Myocyte (in vitro differentiated cells): ENCODE measurements at places on chromosomes 7 and 10.

- no peak for DNase-seq
Measured at GRCh38 chr7:31490796-31491314, 23.0 kb upstream of the ITPRID1 start.

DNA sequence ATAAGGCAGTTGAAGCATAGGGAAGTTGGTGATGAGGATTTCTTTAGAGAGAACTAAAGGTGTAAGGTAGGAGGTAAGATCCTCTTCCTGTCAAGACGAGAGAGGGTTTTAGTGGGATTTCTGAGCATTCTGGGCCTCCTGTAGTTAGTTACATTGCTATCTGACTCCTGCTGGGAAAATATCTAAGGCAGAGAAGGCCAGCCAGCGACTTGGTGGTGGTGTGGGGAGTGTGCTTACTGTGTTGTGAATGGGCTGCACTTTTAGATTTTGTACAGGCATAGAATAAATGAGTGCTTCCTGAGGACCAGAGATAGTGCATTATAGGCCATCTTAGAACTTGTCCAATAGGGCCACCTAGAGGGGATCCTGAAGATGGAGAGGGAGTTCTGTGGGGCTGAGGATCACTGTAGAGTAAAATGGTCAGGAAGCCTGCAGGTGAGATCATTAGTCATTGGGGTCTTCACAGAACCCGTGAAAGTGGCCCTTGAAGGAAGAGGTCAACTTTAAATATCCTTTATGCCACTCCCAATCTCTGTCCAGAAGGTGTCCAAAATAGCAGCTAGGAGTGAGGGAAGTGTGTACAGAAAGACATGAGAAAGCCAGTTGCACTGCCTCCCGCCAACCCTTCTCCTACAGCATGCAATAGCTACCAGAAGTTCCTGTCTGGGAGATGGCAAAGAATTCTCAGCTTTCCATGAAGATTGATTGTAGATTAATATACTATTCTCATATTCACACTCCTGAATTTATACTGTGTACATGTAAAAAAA, 266.6 kb downstream of the POLR1F start:
- DNase-seq = peak; percentile 69

GRCh38 chr10:32650246-32650655, 204.3 kb downstream of the CCDC7 start:
- peak; percentile 77 for DNase-seq

- DNase-seq = no peak
Measured at GRCh38 chr7:155508376-155509358, 37.7 kb downstream of the CNPY1 start.

GRCh38 chr10:45224219-45224841, 91.1 kb downstream of the OR13A1 start:
- no peak for DNase-seq

GRCh38 chr7:110544194-110544593, 546.7 kb upstream of the LRRN3 start:
- DNase-seq = no peak

DNA sequence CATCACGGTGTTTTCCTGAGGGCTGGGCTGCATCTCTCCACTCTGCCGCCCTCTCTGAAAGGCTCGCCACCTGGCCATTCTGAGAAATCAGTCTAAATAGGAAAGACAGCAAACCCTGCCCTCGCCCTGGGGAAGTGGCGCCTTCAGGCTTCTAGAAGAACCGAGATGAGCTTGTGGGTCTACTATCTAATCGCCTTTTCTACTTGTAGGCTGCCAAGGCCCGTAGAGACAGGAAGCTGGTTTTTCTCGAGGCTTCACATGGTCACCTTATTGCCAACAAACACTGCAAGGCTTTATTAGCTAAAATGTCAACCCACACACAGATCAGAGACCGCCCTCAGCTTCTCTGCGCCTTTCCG, 21.4 kb downstream of the LAT2 start:
- no peak for DNase-seq

DNA sequence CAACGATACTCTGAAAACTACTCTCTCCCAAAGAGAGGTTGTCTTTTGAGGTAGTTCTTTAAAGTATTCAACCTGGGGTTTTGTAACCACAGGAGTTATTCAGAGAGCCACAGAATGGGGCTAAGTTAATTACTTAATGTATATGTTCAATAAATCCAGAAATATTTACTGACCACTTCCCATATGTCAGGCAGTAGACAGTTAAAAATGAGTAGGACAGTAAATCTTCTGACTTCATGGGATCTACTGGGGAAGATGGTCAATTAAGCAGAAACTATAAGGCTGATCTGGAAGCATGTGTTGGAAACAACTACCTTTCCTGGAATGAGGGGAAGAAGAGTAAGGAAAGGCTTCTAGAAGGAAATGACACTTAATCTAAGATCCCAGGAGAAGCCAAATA, 167.7 kb downstream of the MAGI2 start:
- DNase-seq = no peak

DNA sequence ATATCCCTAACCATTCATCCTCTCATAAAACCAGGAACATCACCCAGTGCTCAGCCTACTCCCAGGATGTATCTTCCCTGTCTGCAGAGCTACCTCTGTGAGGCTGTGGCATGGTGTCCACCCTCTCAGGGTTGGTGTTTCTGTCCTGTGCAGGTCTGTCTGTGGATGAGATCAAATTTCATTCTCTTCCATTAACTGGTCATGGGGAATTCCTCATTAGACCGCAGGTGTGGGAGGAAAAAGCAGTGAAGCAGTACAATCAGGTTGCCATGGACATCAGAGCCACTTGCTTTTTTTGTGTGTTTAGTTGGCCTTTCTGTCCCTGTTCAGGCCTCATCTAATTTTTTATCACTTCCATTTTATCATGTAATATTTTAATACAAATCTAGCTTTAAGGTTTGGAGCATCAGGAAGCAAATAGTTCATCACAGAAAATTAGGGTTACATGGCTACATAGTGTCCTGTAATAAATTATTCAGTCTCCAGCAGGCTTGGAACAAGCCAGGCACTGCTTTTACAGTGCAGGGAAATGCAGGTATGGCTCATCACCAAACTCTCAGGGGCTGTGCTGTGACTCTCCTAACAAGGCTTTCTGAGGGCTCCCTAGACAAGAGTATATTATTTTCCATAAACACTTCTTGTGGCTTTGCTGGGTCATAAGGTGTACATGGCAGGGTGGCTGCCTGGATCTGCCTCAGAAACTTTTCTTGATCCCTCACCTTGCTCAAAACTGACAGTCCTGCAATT, 594.9 kb upstream of the IGFBP3 start:
- no peak for DNase-seq

- DNase-seq = no peak
Measured at GRCh38 chr10:96259150-96259549, 12.2 kb downstream of the BLNK start.

- DNase-seq = no peak
Measured at GRCh38 chr7:100389437-100390088, 16.3 kb downstream of the PILRA start.

- no peak for DNase-seq
Measured at GRCh38 chr7:115574681-115575291, 455.8 kb downstream of the TFEC start.

DNA sequence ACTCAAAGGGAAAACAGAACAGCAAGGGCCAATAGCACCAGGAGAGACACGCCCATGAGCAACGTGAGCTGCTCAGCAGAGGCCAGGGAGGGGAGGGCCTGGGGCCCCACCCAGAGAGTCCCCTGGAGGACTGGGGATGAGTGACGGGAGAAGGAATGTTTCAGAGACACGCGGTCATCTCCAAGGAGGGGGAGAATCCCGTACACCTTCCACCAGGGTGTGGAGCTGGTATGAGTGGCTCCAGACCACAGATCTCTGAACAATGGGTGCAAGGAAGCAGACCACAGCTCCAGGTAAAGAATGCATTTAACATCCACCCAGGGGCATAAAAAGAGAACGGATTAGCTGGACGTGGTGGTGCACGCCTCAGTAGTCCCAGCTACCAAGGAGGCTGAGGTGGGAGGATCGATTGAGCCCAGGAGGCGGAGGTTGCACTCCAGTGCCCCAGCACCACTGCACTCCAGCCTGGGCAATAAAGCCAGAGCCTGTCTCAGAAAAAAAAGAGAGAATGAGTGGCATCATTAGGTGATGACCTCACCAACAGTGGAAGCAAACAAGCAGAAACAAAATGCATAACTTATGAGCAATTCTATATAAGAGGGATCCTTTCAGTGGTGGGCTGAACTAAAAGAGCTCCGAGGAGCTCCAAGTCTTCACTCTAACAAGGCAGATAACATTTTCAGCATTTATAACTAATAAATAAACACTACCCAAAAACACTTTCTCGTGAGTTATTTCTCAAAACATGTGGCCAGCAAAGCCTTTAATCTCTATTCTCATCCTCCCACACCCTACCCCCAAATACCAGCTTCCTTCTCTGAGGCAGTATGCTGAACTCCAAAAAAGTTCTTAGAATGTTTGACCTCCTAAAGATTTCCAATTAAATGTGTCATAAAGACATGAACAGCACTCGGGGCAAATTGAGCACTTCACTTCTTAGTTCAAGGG, 12.5 kb downstream of the PSAP start:
- DNase-seq = peak; percentile 56

- peak; percentile 22 for DNase-seq
Measured at GRCh38 chr10:86715156-86715795, 41.1 kb upstream of the BMPR1A start.

DNA sequence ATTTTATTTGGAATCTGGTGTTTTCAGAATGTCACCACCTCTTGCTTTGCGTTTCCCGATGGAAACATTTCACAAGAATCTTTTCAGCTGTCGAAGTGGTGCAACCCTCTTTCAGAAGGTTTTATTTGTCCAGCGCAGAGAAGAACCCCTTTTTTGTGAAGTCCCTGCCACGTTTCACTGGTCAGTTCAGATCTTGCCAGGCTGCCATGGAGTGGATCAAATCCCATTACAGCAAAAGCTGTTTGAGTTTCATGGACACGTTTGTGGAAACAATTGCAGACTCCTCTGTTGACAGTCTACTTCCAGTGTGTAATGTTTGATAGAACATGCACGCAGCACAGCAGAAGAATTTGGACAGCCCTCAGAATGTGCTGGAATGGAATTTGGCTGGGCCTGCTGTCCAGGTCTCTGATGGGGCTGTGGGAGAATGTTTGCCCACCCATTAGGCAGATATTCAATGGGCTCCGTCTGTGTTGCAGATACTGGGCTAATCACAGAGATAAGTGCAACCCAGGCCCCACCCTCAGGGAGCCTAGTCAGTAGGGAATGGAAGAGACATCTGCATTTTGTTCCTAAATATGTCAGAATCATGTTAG, 143.2 kb downstream of the GRK5 start:
- no peak for DNase-seq

GRCh38 chr10:77911535-77912123, 14.9 kb downstream of the DLG5 start:
- peak; percentile 63 for DNase-seq

DNA sequence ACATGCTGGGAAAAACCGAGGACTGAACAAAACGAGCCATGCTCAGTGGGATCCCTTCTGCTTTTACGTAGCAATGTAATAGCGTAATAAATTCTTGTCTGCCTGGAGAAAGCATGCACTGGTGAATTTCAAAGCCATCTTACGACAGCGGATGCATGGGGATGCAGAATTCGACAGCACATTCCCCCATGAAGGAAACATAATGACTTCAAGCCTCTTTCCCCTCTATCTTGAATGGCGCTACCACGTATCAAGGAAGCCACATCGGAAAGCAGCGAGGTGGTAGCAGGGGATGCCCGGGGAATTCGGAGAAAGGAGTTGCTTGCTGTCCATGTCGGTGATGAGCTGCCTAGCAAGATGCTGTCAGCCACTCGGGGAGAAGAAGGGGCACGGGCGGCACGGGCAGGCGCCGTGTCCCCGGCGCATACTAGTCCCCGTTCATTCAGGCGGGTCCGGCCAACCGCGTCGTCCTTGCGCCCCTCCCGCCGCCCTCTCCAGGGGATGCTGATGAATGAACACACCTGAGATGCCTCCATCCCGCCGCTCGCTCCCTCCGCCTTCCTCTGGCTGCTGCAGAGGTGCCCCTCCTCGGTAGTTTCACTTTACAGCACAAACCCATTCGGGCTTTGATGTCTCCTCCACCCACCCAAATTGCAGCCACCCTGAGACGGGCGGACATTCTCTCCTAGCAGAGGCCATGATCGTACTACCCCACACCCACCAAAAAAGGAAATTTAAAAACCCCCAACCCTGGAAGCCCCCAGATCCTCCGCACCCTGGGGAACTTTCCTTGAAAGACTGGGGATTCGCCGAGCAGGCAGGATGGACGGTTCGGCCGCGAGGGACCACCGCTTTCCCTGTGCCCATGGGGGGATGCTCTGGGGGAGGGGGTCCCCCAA, 644 bp downstream of the SORBS1 start:
- no peak for DNase-seq

- DNase-seq = no peak
Measured at GRCh38 chr7:134948736-134949135, 37.6 kb upstream of the AGBL3 start.

- DNase-seq = no peak
Measured at GRCh38 chr10:112883360-112884178, 66.5 kb upstream of the TCF7L2 start.

DNA sequence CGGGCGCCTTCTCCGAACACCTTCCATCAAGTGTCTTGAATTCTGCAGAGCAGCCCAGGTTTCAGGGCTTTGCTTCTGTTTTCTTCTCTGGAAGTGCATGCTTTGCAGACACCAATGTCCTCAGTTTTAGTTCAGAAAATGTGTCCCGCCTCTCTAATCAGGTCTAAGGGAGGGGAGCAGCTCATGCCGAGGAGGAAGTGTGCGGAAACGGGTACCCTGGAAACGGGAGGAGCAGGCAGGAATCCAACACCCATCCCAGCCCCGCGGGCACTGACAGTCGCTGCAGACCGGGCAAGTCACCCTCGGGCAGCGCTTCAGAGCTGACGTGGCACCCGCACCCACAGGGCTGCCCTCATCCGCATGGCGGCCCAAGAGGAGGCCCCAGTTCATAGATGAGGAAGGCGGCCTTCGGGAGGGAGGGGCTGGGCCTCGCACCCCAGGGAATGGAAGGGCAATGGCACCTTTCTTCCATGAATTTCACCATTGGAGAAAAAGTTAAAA, 338.7 kb downstream of the DNAJB6 start:
- no peak for DNase-seq

DNA sequence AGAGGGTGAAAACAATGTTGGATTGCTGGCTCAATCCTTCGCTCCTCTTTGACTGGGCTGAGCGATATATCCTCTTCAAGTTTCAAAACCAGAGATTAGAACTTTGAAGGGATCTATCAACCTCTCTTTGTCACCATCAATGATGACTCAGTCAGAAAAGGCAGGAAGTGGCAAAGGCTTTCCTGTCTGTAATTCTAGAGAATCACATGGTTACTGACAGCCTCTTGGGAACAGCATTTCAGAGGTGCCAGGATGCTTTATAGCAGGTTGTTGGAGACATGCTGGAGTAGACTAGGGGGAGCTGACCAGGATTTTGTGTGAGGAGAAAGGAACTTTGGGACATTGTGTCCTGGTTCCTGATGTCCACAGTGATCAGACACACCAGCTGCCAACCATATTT, 81.3 kb downstream of the PRKCQ start:
- no peak for DNase-seq

GRCh38 chr10:110805292-110805691, 66.4 kb upstream of the PDCD4 start:
- no peak for DNase-seq

DNA sequence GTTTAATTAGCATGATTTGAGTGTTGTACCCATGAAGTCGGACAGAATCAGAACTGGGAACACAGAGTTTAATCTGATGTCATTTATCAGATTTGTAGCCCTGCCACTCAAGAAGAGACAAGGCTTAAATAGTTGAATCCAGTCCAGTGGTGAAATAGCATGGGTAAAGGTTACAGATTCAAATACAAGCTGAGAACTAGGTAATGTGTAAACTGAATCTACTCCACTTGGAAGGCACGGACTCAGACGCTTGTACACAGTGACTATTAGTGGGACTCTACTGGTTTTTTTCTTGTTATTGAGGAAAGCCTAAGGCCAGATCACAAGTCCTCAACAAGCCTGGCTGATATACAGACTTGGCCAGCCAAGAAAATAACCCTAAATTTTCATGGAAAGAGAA, 142.9 kb downstream of the CTTNBP2 start:
- DNase-seq = no peak
